ENCODE measurements at places on chromosomes 3 and 15.

DNA sequence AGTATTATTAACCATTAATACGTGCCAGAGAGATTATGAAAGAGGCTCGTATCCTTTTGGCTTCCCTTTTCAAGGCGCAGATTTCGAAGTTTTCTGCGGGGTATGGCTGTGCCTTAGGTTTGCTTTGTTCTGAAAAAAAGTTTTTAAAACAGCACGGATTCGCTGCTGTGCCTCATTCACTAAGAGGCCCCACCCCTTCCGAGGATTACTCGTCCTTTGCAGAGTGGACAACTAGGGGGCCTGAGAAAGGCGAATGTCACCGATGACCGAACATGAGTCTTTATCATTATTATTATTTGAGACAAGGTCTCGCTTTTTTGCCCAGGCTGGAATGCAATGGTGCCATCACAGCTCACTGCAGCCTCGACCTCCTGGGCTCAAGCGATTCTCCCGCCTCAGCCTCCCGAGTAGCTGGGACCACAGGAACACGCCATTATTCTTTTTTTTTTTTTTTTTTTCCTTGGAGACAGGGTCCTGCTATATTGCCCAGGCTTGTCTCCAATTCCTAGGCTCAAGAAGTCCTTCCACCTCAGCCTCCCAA lies 684 bp upstream of the RPS27L start:
- DNase-seq: peak; percentile 66

DNA sequence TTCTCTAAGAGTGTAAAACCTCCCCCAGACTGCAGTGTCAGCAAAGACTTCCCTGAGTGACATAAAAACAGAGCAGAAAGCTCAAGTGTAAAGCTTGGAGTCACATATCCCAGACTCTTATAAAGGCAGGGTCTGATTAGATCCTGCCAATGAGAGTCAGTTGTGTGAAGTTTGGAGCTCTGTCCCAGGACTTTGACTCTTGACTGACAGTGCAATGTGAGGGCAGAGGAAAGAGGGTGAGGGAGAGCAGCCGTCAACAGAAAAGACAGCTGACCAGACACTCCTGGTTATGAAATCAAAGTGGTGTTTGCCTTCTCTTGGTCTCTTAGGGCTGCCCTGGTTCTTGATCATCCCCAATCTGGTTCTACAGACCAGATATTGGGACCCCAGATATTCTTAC lies 393.2 kb downstream of the ERC2 start:
- DNase-seq: no peak

DNA sequence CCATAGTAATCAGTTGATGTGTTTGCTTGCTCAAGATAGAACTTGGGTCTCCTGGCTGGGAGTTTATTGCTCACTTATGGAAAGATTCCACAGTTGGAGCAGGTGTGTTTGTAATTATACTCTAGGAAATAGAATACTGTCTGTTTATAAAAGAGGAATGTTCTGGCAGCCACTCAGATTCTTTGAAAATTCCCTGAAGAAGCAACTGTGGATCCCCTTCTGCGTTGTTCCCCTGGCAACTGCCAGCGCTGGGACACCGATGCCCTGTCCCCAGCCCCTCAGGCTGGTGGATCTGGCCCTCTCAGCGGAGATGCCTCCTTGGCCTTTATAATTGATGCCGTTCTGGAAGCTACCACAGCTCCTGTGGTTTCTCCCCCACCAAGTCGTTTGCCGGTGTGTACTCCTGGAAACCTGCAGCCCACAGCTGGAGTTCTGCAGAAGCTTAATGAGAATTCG lies 225.9 kb downstream of the ITPR1 start:
- DNase-seq: no peak

DNA sequence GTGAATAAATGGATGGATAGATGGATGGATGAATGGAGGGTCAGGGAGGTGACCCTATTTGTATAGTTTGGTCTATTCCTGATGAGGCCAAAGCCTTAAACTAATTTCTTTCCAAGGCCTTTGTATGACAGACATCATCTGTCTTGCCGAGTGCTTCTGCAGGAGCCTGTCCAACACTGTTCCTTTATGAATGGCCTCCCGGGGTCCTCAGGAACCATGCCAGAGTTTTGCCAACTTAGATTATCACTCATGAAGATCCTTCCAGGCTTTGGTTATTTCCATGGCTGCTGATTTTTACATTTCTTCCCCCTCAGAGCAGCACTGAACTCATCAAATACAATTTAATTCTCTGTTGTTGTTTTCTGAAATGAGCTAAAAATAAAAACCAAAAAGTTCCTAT lies 133.0 kb upstream of the SOX2 start:
- DNase-seq: no peak

DNA sequence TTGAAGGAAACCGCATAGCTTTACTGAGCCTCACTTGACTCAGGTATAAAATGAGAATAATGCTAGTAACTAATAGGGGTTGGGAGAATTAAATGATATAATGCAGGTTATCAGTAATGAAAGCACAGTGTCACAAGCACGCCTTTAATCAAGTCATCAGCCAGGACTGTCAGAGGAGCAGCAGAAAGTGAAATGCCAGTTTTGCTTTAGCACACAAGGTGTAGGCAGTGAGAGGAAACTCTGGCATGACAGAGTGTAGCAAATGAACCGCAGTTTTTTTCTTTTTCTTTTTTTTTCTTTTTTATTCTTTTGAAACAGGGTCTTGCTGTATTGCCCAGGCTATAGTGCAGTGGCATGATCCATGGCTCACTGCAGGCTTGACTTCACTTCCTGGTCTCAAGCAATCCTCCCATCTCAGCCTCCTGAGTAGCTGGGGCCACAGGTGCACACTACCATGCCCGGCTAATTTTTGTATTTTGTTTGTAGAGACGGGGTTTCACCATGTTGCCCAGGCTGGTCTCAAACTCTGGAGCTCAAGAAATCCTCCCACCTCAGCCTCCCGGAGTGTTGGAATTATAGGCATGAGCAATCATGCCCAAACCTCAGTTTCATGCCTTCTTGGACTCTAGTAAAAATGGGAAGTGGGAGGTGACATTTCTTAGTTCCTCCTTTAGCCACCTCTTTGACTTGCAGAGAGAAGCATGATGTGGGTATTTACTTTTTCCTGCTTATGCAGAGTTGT lies 9.7 kb upstream of the SCAANT1 start:
- peak; percentile 78 for DNase-seq

DNA sequence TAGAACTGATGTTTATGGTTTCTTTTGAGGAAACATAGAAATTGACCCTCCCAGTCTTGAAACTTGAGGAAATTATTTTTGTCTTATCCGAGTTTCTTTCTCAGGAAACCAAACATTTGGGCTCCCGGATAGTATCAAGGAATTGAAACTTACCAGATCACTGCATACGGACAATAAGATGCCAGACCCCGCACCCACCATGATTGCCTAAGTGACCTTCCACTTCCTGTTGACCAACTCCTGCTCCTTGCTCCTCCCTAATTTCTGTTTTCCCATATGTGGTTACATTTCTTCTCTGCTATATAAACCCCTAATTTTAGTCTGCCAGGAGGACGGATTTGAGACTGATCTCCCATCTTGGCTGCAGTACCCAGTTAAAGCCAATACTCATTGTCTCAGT lies 118.4 kb upstream of the TPRG1 start:
- DNase-seq: no peak

DNA sequence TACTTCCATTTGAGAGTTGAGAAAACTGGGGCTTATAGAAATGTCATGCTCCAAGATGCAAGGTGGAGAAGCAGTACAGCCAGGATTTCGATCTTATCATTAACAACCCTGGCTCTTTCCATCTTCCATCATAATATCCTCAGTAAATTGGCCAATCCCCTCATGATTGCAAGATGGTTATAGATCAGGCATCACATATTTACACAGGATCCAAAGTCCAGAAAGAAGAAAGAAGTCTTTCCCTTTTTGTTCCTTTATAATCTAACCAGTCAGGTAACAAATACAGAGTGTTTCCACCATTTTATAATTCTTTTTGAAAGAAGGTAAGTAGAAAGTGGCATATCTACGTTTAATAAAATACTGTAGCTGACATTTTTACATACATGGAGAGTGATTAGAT lies 29.7 kb downstream of the CNTN3 start:
- DNase-seq: no peak

DNA sequence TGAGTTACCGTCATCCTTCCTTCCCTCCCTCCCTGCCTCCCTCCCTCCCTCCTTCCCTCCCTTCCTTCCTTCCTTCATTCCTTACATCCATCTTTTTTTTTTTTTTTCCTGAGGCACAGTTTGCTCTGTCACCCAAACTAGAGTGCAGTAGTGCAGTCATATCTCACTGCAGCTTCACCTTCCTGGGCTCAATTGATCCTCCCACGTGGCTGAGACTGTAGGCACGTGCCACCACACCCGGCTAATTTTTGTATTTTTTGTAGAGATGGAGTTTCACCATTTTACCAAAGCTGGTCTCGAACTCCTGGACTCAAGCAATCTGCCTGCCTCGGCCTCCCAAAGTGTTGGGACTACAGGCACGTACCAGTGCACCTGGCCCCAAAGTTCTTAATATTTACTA lies 25.8 kb downstream of the USP3 start:
- DNase-seq: no peak

- DNase-seq: no peak
These were observed 20.0 kb downstream of the SATB1 start for GRCh38 chr3:18405141-18405540.

DNA sequence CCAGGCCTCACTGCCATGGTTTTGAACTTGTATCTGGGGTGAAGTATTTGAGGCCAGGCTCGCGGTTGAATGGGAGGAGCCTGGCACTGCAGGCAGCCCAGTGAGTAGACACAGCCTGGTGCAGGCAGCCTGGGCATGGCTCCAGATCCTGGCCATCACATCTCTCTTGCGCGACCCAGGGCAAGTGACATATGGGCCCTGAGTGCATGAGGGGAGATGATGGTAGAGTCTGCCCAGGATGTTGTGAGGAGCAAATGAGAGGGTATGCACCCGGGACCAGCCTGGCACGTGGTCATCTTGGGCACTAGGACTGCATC lies 103.5 kb downstream of the TBC1D2B start:
- no peak for DNase-seq

DNA sequence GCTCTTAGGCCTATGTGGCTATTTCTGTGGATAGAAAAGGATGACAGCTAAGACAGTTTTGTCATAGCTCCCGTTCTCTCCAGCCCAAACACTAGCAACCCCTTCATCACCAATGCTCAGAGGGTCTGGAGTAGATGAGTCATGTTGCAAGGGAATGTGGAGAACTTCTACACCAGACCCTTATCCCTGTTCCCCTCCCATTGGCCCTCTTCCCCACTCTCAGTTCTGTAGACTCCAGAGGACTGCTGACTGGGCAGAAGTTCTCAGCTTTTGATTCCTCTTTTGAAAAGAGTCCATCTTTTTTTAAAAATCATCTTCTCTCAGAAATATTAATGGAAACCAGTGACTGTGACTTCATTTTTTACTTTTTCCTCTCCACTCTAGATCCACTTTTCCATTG lies 2.4 kb upstream of the MYZAP start:
- DNase-seq: peak; percentile 8

DNA sequence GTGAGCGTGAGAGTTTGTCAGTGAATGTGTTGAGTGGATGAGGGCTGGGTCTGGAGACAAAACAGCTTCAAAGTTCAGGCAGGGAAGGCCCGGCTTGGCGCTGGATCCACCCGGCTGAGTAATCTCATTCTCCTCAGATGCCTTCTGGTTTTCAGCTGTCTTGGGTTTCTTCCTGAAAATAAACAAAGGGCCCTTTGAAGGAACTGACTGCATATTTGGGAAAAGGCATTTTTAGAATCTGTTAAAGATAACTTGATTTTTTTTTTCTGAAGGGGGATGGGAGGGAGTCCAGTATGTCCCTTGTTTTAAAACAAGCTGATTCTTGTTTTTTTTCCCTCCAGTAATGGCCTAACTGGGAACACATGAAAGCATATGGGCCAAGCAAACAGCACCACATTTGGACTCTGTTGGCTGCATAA lies 86.4 kb downstream of the TIGIT start:
- DNase-seq: no peak

DNA sequence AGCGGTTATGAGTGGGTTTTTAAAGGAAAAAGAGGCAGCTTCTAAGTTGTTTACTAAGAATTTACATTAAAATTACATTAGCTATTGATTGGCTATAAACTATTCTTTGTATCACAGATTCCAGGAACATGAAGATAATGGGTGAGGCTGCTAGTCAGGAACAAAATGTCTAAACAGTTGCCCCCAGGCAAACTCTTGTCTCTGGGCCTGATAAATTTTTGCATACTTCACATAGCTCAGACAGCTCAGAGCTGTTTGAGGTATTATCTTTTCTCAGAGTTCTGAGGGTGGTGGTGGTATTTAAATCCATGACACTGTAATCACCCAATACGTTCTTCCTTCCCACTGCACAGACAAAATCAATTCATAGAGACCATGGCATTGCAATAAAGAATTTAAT lies 2.1 kb upstream of the HACD2 start:
- no peak for DNase-seq

GRCh38 chr3:126835472-126836219 lies 131.6 kb downstream of the CHCHD6 start:
- DNase-seq: no peak

DNA sequence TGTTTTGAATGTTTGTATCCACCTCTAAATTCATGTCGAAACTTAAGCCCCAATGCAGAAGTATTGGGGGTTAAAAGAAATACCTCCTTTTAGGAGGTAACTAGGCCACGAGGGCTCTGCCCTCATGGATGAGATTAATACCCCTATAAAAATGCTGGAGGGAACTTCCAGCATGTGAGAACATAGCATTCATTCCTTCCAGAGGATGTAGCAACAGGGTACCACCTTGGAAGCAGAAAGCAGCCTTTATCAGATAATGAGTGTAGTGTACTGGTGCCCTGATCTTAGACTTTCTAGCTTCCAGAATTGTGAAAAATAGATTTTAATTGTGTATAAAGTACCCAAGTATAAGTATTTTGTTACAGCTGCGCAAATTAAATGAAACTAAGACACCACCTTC lies 353.4 kb upstream of the MANF start:
- DNase-seq: no peak

- no peak for DNase-seq
These were observed 10.2 kb downstream of the CSPG4 start for GRCh38 chr15:75702436-75702835.

- peak; percentile 9 for DNase-seq
These were observed 574 bp downstream of the CASR start for GRCh38 chr3:122183893-122184590.

- DNase-seq: peak; percentile 36
These were observed 392.7 kb upstream of the TBL1XR1 start for GRCh38 chr3:177589911-177590381.

DNA sequence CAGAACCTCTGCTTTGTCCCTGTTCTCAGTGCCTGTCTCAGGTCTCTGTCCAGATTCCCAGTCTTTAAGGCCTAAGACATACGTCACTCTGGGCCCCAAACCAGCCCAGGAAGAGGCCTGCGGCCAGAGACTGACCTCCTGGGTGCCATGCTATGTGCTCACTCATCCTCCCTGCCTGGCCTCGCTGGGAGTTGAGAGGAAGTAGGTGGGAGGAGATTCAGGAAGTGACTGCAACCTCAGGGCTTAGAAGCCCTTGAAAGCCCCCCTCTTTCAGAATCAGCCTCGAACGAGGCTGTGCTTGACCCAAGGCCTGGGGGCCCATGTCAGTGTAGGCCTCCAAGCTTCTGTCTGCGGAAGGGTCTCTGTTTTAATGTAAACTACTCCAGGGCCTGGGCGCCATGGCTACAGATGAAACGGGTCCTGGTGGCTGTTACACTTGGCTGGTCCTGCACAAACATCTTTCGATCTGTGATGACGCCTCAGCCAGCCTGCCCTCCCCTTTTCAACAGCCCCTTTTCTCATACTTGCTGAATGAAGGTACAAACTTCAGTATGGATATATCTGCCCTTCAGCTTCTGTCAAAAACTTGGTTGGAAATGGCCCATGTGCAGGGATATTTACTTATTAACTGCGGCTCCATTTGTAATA lies 11.7 kb downstream of the RASGRF1 start:
- no peak for DNase-seq
